ENCODE measurements at places on chromosomes 12 and 14. TPM values are rescaled to one million over a fixed set of nuclear protein-coding genes. Genes with fewer than 3 reads are reported as not detected.

TUNAR gene
- not detected for total RNA-seq

TPH2 gene
- total RNA-seq: 0.11 TPM

BCL2L14 gene
- not detected for total RNA-seq

ANO4 gene
- total RNA-seq: 0.06 TPM

PPM1A gene
- 60.2 TPM for total RNA-seq

ALX1 gene
- 0.39 TPM for total RNA-seq

BDKRB2 gene
- 16.1 TPM for total RNA-seq

LYZ gene
- total RNA-seq: 95.3 TPM

THAP2 gene
- total RNA-seq: 5.1 TPM

RND1 gene
- 0.29 TPM for total RNA-seq

CDC42BPB gene
- 96.1 TPM for total RNA-seq

KRT85 gene
- not detected for total RNA-seq

CLEC1A gene
- total RNA-seq: 3.9 TPM

HCAR3 gene
- not detected for total RNA-seq

CACNA1C gene
- total RNA-seq: 44.1 TPM

RNF212B gene
- total RNA-seq: not detected

ACSS3 gene
- total RNA-seq: 12.1 TPM

TAS2R31 gene
- total RNA-seq: 1.1 TPM

DEGS2 gene
- 0.06 TPM for total RNA-seq

KLRB1 gene
- total RNA-seq: not detected

ADCY6 gene
- total RNA-seq: 35.5 TPM

GZMB gene
- 0.91 TPM for total RNA-seq

RIPK3 gene
- total RNA-seq: 6.3 TPM

HRK gene
- total RNA-seq: 0.11 TPM

TEX22 gene
- not detected for total RNA-seq

LACRT gene
- not detected for total RNA-seq

All from esophagus muscularis mucosa (tissue), 4 donors.